Bronchus fibroblast of lung (primary cell): ENCODE measurements at places on chromosomes 7 and 10. TPM values are rescaled to one million over a fixed set of nuclear protein-coding genes. Genes with fewer than 3 reads are reported as not detected.

The HECW1 gene
- 1.8 and 4.2 TPM in 2 replicates for total RNA-seq

The VSIR gene
- 9.1 and 10.9 TPM in 2 replicates for total RNA-seq

The UCN3 gene
- total RNA-seq = not detected in 2 replicates

The EVX1 gene
- not detected in 2 replicates for total RNA-seq

The TACC2 gene
- total RNA-seq = 7.3 and 10.8 TPM in 2 replicates

The SHTN1 gene
- 0.67 and 0.74 TPM in 2 replicates for total RNA-seq
